Tongue (tissue), 3 donors: ENCODE measurements at places on chromosomes 4 and X. TPM values are rescaled to one million over a fixed set of nuclear protein-coding genes. Genes with fewer than 3 reads are reported as not detected.
A peak's percentile ranks its signal among the peaks of the same experiment; 100 is the strongest.

GRCh38 chrX:152637649-152638442, at the start of gene GABRQ:
Gene GABRQ, plus strand, starts transcription at chrX:152637895. Its CDS starts 308 bp downstream, at chrX:152638203.
- DNase-seq, result peak; percentile 85

- DNase-seq, result no peak
Observed at GRCh38 chr4:150224896-150225591, 146.8 kb downstream of the DCLK2 start.

DNA sequence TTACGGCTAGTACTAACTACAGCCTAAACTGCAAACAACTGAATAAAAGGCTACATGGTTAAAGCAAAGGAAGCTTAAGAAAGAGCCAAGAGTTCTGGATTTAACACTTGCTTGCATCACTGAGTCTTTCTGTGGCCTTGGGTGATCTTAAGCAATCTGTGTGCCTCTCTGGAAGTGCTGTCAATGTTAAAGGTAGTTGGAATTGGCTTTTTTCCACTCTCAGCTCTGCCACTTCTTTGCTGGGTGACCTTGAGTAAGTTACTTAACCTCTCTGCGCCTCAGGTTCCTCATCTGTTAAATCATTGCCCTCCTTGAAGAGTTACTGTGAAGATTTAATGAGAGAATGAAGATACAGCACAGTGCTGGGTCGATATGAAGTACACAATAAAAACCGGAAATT, 15.7 kb downstream of the SLC2A9 start:
- DNase-seq, result no peak

DNA sequence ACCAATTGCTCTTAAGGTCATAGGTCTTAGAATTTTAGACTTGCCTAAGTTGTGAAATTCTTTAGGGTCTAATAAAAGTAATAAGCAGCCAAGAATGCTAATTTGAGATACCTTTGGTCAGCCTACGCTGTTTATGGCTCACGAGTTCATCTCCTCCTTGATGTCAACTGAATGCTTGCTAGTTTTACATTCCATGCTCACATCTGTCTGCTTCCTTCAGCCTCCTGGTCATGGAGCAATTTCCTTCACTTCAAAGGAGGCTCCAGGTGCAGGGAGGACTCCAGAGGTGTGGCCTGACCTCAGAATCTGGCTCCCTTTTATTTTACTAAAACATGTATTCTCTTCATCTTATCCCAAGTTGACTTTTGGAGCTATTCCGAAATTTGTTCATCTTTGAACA, 23.3 kb upstream of the LNX1 start:
- DNase-seq, result peak; percentile 20

- DNase-seq, result no peak
Observed at GRCh38 chrX:74526764-74527163, 87.7 kb downstream of the RLIM start.

DNA sequence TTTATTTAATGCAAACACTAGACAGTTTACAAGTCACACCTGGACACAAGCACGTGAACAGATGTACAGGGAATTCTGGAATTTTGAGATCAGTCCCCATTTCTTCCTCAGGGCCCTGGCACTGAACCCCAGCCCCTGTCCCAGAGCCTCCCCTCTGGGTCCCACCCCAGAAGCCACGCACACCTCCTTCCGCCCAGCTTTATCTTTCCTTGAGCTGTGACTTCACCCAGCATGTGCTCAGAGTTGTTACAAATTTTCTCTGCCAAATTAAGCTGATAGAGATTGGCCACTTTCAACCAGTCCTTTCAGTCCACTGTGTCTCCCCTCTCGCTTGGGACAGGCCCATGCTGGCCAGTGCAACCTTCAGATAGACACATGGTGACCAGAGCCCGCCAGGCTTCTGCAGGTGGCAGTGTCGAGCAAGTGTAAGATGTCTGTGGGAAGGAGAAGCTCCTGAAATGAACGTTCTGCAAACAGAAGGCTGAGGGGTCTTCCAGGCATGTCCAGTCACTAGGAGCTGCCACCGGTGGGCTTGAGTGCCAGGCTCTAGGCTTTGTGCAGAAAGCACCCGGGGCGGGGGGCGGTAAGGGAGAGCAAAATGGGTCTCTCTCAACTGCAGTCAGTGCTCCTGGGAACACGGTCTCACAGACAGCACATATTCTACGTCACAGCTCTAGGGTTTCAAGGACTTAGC, 73.3 kb downstream of the MTMR1 start:
- DNase-seq, result peak; percentile 3

The USP11 gene
- total RNA-seq, result 88.0 TPM

The TEX13D gene
- total RNA-seq, result not detected
